ENCODE measurements at places on chromosomes 1 and 21.

- DNase-seq = peak; percentile 10
Observed at GRCh38 chr1:176205332-176205914, 1.7 kb downstream of the COP1 start.

- no peak for DNase-seq
Observed at GRCh38 chr1:100361511-100362089, 9.3 kb downstream of the CDC14A start.

GRCh38 chr1:162596514-162597170 is 35.1 kb downstream of the UAP1 start:
- DNase-seq = no peak

DNA sequence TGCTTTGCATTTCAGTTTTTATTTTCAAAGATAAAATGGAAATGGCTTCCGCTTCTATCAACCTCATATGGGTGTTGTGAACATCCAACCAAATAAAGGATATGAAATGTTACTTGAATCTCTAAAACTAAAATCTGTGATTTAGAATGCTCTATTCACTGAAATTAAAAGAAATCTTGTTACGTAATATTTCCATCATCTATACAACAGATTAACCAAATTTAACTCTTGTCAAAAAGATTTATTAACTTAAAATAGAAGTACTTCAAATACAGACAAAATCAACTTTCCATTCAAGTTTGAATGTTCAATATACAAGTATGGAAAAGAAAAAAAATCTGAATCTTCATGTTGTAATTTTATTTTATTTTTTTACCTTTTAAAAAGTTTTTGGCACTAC is 18.7 kb downstream of the PRPF38A start:
- DNase-seq = no peak

- no peak for DNase-seq
Observed at GRCh38 chr1:39635205-39635870, 4.1 kb downstream of the HEYL start.

DNA sequence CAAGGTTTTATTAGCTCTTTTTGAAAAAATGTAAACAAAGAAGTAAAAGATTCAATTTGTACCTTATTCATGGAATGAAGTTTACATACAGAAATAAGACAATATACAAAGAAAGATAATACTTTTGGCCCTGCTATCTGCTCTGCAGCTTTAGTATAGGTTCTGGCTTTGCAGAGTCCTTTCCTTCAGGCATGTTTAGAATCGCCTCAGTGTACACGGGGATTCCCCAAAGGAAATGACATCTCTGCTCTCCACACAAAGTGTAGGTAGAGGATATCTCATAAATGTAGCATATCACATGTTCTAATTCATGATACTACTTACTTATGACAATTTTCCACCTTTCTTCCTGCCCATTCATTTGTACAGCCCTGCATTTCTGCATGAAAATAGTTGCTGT is 222.6 kb upstream of the DPYD start:
- no peak for DNase-seq

DNA sequence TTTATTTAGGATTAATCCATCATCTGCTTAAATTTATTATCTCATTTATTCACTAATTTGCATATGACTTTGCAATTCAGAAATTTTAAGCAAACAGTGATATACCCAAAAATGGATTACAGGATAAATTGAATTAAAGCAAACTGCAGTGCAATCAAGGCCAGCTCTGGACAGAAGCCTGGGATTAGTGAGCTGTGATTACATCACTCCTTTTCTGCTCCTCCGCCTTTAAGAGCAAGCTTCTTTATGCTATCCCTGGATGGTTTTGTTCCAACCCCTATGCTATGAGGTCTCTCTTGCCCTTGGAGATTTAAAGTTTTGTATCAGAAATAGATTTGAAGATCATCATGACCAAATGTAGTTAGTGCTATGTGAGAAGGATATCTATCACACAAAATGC is 32.6 kb downstream of the GPR52 start:
- no peak for DNase-seq

GRCh38 chr1:43590388-43590925 is 59.5 kb upstream of the KDM4A start:
- no peak for DNase-seq

GRCh38 chr1:156897078-156897825 is 3.7 kb downstream of the PEAR1 start:
- no peak for DNase-seq

DNA sequence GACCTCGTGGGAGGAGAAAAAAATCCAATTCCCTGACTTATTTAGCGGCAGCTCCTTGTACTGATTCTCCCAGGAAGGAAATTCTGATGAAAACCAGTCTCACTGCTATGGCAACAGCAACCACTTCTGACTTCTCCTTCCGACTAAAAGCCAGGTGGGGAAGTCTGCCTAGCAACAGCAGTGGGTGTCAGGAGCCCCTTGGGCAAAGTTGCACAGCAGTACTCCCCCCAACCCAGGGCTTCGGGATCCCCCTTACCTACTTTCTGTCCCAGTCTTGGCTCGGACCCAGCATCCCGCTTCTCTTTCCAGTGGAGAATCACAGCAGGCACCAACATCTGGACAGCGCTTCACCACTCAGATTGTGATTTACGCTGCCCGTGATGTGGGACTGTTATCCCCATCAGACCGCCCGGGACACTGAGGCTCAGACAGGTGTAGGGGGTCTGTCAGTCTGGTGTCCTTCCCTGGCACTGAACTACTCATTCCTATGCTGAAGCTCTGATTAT is 24.6 kb downstream of the NKAIN1 start:
- DNase-seq = no peak

GRCh38 chr1:61680500-61680899 is 44.4 kb downstream of the TM2D1 start:
- DNase-seq = no peak

DNA sequence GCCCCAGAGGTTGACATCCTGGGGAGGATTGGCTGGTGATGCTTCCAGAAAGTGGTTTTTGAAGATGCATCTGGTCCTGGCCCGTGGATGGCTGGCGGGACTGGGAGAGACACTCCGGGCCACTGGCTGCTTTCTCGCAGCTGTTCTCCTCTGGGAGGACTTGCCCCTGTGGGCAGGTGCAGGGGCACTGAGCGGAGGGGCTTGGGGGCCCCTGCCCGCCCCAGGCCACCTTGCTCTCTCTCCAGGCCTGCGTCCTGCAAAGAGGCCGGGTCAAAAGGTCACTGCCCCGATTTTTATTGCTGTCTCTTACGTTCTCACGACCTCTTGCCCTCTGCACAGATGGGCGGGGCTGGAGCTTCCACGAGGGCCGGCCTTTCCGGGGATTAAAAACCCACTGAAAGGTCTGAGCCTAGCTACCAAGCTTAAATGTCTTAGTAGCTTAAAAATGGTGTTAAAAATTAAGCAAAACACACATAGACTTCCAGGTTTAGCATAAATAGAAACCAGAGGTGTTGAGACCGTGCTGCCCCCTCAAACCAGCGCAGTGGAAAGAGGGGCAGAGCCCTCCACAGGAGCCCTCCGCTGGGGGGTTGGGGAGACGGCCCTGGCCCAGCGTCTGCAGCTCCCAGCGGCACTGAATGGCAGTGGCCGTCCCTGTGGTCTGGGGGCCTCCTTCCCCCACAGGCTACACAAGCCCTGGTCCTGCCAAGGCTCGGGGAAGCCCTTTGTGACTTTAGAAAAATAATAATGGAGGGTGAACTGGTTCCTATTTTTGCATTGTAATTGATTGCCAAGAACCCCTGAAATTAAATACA is 43.9 kb downstream of the SKI start:
- no peak for DNase-seq

DNA sequence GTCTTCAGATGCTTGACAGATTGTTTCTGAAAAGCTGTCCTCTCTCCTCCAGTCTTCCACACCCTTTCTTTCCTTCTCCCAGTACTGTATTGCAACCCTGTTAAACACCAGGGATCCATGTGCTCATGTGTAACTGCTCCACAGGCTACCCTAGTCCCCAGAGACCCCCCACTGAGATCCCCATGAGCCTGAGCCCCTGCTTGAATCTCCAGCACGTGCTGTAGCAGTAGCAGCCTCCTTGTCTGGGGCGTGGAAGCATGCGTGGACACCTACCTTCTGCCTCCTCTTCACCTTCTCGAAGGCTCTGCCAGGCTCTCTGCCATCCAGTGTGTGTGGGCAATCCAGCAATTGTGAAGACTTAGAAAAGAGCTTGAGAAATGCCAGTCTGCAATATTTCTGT is 25.2 kb downstream of the GPR137B start:
- DNase-seq = no peak

DNA sequence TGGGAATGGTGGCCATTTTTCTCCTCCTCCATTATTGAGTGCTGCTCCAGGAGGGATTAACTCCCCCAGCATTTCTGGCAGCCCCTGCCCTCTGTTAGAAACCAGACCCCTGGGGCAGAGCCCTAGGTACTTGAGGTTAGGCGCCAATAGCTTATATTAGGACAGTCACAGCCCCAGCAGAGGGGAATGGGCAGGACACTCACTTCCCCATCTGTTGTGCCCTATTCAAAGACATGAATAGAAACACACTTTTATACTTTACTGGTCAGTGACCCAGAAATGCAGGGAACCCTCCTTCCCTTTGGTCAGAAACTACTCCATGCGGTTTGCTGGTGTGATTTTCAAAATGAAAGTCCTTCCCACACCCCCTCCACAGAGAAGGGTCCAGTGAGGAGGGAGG is 267.7 kb downstream of the PTBP2 start:
- no peak for DNase-seq

DNA sequence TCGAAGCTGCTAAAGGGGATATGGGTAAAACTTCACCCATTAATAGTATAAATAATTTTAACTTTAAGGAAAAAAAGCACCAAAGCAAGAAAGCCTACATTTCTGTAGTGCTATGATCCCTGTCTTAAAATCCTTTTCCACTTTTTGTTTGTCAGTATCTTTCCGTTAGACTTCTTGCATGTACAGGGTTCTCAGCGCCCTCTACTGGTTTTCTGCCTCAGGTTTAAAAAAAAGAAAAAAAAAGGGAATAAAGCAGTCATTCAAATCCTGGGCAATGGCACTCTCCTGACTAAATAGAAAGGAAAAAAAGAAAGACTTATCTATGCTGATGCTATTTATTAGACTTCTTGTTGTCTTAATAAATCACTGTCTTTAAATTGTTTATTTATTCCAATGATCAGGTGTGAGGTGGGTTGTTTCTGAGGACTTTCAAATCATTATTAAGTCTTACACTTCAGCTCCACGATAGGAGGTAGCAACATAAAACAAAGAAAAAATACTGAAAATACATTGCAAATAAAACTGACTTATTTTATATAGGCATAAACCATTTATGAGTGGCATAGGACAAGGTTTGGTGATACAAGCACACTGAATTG is 475.4 kb upstream of the NR5A2 start:
- peak; percentile 21 for DNase-seq

DNA sequence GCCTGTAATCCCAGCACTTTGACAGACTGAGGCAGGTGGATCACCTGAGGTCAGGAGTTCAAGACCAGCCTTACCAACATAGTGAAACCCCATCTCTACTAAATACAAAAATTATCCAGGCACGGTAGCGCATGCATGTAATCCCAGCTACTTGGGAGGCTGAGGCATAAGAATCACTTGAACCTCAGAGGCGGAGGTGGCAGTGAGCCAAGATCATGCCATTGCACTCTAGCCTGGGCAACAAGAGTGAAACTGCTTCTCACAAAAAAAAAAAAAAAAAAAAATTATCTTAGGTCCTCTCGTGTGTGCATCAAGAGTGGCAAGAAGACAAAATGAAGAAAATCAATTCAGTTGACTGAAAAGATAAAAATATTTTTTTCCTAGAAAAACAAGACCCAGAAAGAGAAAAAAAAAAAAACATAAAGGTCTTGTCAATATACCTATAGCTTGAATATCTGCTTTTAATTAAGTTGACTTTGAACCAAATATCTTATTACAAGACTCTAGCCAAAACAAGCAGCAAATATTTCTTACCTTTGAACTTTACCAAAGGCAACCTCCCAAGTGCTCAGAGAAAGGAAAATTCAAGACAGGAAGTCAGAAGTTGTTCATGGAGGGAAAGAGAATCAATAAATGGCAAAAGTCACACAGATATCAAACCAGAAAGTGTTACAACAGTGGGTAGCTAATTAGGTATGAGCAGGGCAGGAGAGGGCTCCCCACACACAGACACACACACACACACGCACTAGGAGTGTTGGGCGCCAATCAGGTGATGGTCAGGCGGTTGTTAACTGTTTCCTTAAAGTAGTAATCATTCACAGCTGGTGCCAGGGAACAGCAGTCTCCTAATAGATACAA is 29.6 kb downstream of the ITLN2 start:
- DNase-seq = no peak

GRCh38 chr1:70234733-70235132 is 13.6 kb downstream of the SRSF11 start:
- no peak for DNase-seq

DNA sequence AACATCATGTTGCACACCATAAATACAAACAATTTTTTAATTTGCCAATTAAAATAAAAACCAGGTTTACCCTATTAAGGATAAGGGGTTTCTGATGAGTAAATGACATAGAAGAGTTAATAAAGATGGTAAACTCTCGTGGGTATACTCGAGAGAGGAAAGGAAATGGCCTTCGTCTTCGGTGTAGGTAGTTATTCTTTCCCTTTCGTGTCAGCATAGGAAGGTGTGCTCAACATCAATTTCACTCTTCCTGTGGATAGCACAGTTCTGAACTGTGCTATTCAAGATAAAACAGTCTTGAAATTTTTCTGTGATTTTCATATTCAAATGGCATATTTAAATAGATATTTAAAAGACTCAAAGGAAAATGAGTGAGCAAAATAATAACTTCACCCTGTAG is 98.2 kb downstream of the RGL1 start:
- no peak for DNase-seq

GRCh38 chr1:15328351-15329103 is 81.2 kb upstream of the EFHD2 start:
- no peak for DNase-seq

- peak; percentile 72 for DNase-seq
Observed at GRCh38 chr1:28208818-28209441, 23.9 kb downstream of the DNAJC8 start.

DNA sequence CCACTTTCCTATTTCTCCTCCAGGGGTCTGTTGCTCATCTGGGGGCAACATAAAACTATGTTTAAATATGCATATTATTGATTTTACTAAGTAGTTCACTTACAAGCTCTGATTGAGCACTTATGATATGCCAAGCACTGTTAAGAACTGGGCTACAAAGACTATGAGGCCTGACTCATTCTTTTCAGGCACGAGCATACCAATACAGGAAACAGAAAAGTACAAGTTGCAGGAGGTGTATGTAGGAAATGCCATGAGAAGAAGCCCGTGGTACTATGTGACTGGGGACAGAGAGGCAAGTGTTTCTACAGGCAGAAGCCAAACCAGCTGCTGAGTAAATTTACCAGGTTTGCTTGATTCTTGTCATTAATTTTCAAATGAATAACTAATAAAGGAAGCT is 120.4 kb upstream of the PTGFR start:
- no peak for DNase-seq
